ENCODE measurements at places on chromosomes 3 and 15. TPM values are rescaled to one million over a fixed set of nuclear protein-coding genes. Genes with fewer than 3 reads are reported as not detected.

Gene FOXL2NB
- total RNA-seq: not detected

DNA sequence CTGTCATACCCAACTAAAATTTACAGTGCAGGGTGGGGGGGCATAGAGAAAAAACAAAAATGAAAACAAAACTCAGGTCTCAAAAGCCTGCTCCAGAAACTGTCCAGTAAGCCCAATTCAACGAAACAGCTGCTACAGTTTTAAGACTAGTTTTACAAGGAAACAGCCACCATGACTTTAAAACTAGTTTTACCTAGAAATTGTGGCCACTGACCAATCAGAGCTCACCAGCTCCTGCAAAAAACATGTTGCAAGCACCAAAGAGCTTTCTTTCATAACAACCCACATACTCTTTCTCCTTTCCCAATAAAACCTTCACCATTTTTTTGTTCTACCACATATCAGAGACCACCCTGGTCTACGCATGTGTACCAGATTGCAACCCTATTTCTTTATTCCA lies 7.3 kb upstream of the CFAP91 start:
- no peak for DNase-seq

DNA sequence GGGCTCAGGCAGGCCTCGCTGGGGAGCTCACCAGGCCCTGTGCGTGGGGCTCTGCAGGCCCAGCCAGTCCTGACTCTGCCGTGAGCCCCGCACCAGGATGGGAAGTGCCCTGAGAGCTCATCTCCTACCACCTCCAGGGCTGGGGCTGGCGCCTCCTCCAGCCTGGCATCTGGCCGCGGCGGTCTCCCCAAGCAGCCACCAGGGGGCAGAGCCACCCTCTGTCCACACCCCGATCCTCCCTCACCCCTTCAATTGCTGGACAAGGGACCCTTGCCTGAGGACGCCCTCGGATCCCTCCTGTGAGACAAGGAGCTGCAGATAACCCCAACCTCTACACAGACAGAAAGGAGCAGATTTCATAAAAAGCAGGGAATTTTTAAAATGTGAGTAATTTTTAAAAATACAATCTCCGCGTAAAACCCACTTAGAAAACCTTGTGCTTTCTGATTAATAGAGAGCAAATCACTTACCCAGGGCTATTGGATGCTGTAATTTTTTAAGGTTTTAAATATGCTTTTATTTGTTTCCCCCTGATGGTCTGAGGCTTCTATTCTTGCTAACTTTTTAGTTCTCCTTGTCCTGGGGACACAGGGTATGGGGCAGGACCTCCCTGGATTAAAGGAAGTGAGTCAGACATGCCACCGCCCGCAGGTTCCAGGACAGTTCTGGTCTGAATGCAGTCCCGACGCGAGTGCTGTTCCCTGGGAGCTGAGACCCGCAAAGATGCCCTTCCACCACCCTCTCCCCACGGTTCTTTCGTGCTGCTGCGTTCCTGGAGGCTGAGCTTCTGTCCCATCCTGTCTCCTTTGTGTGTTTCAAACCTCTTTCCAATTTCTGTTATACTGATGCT lies 52.3 kb upstream of the CHRNA7 start:
- peak; percentile 70 for DNase-seq

GRCh38 chr3:166243511-166243910 lies 406.3 kb upstream of the BCHE start:
- DNase-seq: no peak

DNA sequence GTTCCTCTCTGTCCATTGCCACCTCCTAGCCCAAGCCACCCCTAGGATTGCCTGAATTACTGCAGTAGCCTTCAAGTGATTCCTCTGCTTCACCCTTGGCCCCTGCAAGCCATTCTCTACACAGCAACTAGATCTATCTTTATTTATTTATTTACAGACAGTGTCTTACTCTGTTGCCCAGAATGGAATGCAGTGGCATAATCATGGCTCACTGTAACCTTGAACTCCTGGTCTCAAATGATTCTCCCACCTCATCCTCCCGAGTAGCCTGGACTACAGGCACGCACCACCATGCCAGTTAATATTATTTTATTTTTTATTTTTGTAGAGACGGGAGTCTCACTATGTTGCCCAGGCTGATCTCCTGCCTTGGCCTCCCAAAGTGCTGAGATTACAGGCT lies 1.9 kb upstream of the JAGN1 start:
- no peak for DNase-seq

DNA sequence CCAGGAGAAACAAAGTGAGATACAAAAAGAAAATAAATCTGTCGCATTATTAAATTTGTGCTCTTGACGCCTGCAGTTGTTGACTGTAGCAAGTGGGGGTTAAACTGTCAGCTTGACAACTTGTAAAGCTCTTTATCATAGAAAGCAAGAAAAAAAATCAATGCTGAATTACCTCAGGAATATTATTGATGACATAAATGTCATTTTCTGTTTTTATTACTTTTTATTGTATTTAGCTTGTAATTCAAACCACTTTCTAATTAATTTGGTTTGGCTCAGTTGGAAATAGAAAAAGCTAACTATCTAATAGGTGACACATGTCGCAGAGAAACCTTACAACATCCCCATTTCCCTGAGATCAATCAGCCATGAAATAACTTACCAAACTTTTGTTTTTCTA lies 195.3 kb downstream of the CDIN1 start:
- no peak for DNase-seq

DNA sequence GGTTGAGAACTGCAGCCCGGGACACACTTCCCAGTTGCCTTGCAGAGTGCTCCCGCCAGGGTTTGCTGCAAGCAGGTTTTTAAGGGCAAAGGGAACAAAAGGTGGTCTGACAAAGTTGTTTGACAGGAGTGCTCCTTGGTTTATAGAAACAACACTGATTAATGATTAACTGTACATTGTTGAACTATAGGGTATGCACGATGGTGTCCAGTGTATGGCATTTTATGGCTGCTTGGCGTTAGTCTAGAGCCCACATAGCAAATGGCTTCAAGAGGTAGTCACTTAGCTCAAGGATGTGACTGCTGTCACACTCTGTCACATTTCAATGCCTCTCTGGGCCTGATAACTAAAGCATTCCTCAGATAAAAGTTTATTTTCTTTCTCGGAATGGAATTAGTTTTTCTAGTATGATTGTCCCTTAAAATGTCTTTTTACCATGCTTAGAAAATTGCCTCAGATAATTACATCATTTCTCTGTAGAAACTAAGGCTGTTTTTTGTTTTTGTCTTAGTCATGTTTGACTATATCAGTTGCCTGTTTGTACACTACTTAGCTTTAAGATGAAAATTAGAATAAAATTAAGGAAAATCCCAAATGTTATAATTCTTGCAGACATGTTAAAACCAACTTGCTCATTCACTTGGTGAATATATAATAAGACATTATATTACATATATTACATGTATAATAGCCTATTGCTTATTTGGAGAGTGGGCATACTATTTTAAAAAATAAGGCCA lies 61.3 kb upstream of the GATM start:
- no peak for DNase-seq

GRCh38 chr3:123696808-123697207 lies 112.0 kb upstream of the HACD2 start:
- no peak for DNase-seq

DNA sequence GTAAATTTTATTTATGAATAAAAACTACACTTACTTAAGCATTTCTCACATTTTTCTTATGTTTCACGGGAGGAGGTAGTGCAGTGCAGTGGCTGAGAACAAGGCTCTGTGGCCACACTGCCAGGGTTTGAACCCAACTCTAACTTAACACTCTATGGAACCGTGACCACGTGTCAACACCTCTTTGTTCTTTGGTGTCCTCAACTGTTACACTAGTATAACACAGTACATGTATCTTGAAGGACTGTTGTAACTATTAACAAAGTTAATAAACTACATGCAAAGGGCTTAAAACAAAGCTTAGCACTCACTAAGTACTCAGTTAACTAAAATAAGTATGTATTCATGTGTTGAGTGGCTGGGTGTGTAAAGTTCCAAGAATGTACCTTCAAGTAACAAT lies 19.5 kb downstream of the CD47 start:
- DNase-seq: no peak

Gene IL20RB
- total RNA-seq: not detected

DNA sequence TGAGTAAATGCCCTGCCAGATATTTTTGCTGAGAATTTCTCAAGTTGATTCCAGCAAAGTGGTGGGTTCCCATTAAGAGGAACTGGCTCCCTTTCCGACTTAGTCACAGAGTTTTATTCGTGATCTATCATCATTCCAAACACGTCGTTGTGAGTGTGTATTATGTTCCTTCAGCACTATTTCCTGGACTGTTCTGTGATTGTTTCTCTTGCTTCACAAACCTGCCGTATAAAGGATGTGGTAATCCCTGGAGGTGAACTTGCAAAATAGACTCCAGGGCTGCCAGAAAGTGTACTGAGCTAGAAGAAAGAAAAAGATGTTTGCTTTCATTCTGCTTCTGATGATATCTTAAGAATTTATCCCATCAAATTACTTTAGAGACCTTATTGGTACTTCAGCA lies 14.5 kb upstream of the CAPN3 start:
- no peak for DNase-seq

DNA sequence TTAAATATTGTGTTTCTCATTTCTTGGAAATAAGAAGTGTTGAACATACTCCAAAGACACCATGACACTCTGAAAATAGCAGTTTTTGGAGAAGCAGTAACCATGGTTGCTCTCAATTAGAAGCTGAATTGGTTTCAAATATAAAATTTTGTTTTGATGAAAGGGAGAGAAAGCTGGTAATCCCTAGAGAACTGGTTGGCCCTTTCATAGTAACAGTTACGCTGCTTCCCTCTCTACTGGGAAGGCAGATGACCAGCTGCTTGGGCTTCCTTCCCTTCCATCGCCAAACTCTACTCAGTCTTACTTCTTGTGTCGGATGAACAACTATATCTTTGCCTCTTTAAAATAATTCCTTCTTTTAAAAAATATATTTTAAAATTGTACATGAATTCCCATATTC lies 19.2 kb downstream of the LARS2 start:
- no peak for DNase-seq

- DNase-seq: no peak
These were observed 26.7 kb downstream of the SLCO2A1 start for GRCh38 chr3:134003066-134003465.

Gene ITIH4
- total RNA-seq: 90.8 TPM

GRCh38 chr15:74384566-74384880 lies 17.1 kb upstream of the CYP11A1 start:
- no peak for DNase-seq

GRCh38 chr3:40876009-40876408 lies 323.3 kb upstream of the CTNNB1 start:
- DNase-seq: no peak

- DNase-seq: no peak
These were observed 1070.8 kb downstream of the IGSF11 start for GRCh38 chr3:117963858-117964257.

GRCh38 chr3:172658344-172659245 lies 52.3 kb downstream of the NCEH1 start:
- DNase-seq: no peak

Gene SPATA12
- not detected for total RNA-seq

Data from psoas muscle (tissue), 8 donors.